ENCODE measurements at places on chromosomes 6 and 20.

DNA sequence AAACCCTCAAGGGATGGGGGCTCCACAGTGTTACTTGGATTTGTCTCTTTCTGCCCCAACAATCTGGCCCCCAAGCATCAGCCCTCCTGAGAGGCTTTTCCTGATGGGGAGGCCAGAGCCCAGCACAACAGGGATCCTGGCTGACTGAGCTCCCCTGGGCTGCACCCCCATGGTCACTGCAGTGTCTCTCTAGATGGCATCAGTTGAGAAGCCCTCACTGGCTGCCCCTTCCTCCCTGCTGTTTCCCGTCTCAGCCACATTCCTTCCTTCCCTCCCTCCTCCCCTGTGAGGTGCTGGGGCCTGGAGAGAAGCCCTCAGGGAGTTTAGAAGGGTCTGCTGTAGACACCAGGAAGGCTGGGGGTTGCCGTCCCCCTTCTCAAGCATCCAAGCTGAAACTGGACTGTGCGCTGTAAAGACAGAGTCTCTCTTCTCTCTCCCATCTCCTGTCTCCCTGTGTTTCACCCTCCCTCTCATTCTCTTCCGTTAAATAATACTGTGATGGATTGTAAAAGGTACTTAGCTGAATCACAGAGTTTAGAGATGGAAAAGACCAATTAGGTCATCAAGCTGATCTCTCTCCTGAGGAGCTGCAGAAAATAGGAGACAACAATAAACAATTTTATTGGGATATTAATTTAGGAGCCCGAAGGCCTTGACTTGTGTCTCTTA is 29.7 kb downstream of the SAYSD1 start:
- no peak for DNase-seq

GRCh38 chr6:8736156-8736895 is 301.0 kb upstream of the SLC35B3 start:
- DNase-seq: no peak

DNA sequence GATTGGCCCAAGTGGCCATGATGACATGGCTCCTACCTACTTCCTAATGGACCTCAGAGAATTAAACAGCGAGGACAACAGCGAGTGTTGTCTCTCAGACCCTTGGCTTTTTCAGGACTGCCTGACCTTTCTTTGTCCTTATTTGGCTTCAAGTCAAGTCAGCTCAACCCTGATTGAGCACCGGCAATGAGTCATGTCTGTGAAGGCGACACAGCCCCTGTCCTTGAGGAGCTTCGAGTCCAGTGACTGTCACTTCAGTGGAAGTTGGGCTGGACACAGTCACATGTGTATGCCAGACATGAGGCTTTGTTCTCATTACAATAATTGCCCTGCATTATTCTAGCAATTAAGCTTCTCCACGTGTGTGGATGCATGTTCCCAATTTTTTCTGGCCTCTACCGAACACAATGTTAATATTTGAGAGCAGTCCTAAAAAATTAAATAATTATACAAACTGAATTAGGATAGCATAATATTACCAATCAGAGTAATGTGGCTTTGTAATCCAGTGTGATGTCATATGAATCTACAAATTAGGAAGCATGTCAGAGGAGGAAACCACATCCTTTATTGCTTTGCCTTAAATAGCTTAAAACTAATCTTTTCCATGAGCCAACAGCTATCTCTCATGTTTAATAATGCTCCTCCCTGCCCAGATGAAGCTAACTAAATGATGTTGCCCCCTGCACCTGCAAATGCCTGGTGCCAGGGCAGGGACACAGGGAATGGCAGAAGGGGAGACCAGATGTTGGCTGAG is 178.6 kb downstream of the CDH26 start:
- DNase-seq: no peak

- DNase-seq: no peak
Measured at GRCh38 chr6:90401933-90402830, 105.5 kb upstream of the BACH2 start.

DNA sequence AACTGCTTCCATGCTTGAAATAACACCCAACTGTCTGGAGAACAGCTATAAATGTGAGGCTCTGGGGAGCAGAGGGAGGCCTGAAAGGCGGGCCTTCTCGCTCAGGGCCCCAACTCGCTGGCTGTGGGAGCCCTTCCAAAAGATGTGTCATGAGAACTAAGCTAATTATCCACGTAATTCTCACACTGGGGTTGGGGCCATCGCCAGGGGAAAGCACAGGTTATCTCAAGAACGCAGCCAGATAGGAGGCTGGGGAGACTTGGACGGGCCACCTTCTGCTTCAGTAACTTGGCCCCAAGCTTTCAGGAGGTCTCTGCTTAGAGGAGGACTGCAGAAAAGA is 1.6 kb downstream of the PXDC1 start:
- no peak for DNase-seq

- DNase-seq: no peak
Measured at GRCh38 chr20:49210757-49211110, 8.5 kb upstream of the DDX27 start.

DNA sequence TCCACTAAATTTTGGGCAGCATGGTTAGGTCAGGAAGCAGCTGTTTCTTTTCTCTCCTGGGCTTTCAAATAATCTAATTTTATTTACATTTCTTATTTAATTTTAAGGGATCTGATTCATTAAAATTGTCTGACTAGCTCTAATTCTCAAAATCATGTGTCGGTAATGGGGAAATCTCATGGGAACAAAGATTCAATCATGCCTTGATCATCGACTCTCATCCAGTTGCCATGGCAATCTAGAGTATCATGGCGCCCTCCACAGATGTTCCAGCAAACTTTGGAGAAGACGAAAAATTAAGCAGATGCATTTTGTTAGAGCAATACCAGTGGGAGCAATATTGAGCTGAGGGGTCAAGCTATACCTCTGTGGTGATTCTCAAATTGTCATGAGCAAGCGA is 358.0 kb upstream of the CDH4 start:
- DNase-seq: no peak

GRCh38 chr20:49694450-49695071 is 19.1 kb downstream of the B4GALT5 start:
- DNase-seq: no peak

DNA sequence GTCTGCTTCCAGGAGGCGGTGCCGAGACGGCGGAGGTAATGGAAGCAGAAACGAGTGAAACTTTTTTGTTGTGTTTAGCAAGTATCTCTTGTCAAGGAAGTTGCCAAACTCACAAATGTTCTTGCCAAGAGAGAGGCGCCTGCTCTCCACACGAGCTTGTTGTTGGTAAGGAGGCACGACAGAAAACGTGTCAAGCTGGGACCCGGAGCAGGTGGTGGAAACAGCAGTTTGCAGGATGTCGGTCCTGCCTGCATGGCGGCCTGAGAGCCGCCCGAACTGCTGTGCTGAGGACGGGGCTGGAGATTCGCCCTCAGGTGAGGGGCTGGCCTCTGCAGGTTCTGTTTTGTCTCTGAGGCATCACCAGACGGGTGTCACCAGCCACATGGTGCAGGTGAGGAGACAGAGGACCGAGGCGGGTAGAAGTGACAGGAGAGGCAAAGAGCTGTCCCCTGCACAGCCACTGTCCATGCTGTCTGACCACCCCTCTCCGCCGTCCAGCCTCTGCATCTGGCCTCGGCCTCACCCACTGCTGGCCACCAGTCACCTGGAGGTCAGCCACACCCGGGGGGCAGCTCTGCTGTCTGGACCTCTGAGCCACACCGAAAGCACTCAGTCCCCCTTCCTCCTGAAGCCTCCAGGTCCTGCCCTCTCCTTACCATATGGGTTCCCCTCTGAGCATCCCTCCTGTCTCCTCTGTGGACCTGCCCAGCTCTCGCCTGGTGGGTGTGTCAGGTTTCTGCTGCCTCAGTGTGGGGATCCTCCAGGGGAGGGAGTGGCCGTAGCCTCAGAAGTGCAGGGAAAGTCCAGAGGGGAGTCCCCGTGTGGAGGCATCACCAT is 261.5 kb downstream of the TAF4 start:
- no peak for DNase-seq

- DNase-seq: no peak
Measured at GRCh38 chr20:40489886-40490285, 199.2 kb downstream of the MAFB start.

DNA sequence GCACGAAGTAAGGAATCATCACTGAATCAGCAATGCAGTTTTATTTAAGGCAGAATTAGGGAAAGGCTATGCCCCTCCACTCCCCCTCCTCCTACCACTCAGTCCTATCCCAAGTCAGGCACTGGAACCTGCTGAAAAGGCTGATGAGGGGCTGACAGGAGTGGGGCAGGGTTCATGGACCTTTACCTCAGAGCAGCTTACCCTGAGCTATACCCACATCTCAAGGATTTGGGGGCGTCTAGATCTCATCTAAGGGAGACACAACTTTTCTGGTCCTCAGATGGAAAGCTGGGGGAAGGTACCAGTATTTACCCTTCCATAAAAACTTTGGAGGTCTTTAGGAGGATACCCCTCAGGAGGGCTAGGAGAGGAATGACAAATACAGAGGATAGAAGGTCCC is 27.2 kb downstream of the GSS start:
- no peak for DNase-seq

- DNase-seq: no peak
Measured at GRCh38 chr6:155959898-155960495, 504.4 kb upstream of the NOX3 start.

GRCh38 chr20:51526106-51526470 is 16.4 kb downstream of the NFATC2 start:
- DNase-seq: no peak

- DNase-seq: no peak
Measured at GRCh38 chr6:95768539-95768938, 191.2 kb downstream of the MANEA start.

- no peak for DNase-seq
Measured at GRCh38 chr6:128202169-128202765, 301.4 kb upstream of the THEMIS start.

- DNase-seq: peak; percentile 27
Measured at GRCh38 chr6:100176311-100176950, 182.4 kb upstream of the MCHR2 start.

- no peak for DNase-seq
Measured at GRCh38 chr6:132369526-132369925, 31.7 kb downstream of the MOXD1 start.

DNA sequence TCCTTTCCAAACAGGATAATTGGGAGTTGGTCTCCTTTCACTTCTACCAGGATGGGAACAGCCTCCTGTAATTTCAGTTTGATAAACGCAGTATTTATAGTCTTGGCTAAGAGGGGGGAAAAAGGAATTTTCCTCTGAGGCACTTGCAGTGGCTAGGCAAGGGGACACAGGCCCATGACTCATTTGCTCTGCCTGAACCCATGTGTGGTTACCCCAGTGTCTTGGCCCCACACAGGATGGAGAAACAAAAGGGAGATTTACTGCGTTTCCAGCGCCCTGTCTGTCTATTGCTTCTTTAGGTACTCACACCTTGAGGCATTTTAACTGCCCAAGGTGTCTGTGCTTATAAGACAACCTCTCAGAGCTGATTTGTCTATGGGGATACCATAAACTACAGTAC is 74.8 kb upstream of the NEDD9 start:
- DNase-seq: no peak

GRCh38 chr6:165660857-165661663 is 2.0 kb downstream of the PDE10A start:
- DNase-seq: no peak
